ENCODE measurements at places on chromosomes 5 and 9.

GRCh38 chr5:177601577-177602457 is 1.9 kb downstream of the B4GALT7 start:
- no peak for DNase-seq

DNA sequence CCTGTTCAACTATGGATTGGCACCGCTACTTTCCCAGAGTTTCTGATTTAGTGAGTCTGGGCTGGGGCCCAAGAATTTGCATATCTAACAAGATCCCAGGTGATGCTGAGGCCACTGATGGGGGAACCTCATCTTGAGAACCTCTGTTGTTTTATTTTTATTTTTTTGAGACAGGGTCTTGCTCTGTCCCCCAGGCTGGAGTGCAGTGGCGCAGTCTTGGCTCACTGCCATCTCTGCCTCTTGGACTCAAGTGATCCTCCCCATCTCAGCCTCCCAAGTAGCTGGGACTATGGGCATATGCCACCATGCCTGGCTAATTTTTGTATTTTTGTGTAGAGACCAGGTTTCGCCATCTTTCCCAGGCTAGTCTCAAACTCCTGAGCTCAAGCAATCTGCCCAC is 35.7 kb downstream of the LMX1B start:
- no peak for DNase-seq

- no peak for DNase-seq
These were observed 194.0 kb downstream of the IRX1 start for GRCh38 chr5:3789519-3790193.

GRCh38 chr9:117278020-117278419 is 136.8 kb downstream of the ASTN2 start:
- no peak for DNase-seq

DNA sequence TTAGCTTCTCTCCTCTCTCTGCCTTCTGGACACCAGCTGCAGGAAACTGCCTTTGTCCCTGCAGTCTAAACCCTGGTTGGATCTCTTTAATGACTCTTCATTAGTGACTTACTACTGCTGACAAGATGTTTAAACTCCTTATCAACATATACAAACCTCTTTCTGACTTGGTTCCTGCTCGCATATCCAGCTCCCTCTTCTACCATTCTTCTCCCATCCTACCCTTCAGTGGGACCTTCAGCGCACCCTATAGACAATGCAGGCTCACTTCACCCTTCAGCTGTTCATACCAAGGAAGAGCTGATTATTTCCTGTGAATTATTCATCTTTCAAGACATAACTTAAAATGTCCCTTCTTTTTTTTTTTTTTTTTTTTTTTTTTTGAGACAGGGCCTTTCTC is 436.5 kb downstream of the KIAA0825 start:
- DNase-seq, result no peak

DNA sequence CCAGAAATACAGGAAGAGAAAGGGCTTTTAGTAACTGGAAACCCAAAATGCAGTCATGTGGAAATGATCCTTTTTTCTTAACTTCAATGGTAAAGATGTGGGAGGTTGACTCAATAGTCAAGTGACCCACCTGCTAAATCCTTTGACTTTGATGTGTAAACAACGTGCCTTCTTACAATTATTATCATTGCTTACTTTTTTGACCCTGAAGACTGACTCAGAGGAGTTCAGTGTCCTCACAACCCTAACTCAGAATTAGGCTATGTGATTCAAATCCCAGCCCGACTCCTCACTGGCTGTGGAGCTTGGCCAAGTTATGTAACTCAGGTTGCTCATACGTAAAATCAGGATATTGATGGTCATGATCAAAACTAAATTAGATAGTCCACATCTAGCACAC is 27.9 kb downstream of the ANXA1 start:
- peak; percentile 76 for DNase-seq

DNA sequence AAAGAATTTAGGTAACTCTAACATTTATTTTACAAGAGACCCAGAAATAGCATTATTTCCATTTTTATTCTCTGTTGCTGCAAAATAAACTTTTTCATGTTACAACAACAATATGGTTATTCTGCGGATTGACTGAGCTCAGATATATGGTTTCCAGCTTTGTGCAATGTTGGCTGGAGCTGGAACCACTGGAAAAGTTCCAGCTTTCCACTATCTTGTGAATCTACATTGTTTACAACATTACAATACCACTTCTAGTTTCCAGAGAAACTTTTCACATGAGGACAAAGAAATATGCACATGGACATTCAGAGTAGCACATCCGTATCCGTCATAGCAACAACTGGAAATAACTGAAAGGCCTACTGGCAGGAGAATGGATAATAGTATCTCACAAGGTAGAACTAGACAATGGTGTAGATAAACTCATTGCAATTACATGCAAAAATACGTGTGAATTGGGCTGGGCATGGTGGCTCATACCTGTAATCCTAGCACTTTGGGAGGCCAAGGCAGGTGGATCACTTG is 436.1 kb upstream of the ADAMTS16 start:
- no peak for DNase-seq

DNA sequence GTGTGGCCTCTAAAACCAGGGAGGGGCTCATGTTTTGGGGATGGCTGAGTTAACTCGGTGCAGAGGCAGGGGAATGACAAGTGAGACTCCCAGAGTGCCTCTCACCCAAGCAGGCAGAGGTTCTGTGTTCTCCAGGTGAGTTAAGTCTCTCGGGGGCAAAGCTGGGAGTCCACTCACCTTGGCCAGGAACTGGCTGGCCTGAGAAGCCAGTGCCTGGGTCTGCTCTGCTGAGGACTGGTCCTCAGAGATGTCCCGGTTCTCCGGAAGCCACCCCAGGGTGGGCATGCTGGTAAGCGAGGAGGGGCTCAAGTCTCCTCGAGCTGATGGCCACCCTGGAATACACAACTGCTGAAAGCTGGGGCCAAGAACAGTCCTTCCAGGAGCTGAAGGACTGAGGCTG is 20.4 kb downstream of the AKNA start:
- DNase-seq, result no peak

DNA sequence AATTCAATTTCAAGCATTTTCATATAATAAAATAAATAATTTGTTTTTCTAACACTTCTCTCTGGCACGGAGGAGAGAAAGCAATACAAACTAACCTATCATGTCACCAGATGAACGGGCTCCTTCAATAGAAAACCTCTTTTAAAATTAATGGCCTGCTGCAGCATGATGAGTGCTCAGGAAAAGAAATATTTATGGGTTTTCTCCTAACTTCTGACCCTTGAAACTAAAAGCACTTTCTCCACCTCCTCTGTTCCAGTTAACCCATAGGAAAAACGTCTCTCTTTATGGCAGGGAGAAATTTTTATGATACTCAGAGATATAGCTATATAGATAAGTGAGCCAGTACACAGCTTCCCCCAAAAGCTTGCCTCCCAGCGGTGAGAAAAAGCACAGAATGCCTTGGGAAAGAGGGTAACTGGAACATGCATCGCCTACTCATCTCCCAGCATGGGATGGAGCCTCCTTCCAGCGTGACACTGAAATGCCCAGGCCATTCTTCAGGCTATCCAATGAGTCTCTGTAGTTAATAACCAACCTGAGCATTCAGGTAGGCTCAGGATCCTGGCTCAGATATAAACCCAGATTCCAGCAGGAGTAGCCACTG is 963.0 kb upstream of the DMAC1 start:
- DNase-seq, result no peak

- DNase-seq, result no peak
These were observed 120.0 kb downstream of the DAB2IP start for GRCh38 chr9:121771418-121771817.

Measured in RCC 7860 (cell line).